GM12865 (cell line): ENCODE measurements at places on chromosomes 1 and 21.

DNA sequence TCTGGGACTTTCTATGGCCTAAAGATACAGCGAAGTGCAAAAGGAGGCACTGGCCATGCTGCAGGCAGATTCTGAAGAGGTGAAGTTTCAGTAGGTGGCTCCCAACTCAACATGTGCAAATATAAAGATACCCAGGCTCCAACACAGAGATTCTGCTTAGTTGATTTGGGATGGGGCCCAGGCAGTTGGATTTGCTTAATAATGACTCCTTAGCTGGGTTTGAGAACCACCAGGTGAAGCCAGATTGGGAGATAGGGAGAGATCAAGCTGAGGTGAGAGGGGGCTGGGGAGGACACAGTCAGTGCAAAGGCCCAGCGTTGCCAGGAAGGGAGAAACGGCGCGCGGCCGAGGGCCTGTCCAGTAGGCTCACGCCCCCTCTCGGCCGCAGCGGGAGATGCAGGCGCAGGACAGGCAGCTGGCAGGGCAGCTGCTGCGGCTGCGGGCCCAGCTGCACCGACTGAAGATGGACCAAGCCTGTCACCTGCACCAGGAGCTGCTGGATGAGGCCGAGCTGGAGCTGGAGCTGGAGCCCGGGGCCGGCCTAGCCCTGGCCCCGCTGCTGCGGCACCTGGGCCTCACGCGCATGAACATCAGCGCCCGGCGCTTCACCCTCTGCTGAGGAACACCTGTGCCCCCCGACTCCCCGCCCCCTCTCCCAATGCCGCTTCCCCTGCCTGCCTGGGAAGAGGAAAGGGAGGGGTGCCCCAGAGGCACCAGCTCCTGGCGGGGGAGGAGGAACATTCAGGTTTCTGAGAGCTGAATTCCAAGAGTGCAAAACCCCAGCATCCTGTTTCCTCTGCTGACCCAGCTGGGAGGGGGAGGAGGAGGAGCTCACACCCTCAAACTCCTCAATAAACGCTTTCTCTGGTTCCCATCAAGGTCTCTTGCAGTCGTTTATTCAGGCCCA, 1.2 kb downstream of the FAM167B start:
- peak; percentile 91 for DNase-seq

DNA sequence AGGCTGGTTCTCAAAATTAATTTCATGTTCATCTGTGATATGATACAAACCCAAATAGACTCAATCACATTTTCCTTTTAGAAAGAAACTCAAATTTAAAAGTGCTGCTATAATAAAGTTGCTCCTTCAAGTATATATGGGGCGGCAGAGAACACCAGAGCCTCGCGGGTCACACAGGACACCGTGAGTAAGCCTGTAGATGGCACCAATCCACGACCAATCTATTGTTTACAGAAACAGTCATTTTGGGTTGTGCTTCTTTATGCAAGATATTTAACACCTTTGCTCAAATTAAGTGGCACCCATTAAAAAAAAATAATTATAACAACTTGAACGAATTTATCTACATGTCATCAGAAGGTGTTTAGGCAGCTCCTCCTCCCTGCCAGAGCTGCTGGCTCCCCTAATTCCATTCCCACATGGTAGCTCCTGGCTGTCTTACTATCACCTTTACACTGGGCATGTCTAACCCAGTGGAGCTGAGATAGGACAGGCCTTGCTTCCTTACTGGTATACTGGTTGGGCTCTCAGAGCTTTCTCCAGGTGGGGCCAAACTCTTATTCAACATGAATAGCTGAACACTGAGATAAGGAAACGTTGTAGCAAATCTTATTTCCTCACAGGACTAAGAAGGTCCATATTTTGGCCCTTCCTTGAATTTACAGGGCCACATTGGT, 287.0 kb downstream of the SDCCAG8 start:
- DNase-seq = peak; percentile 4

DNA sequence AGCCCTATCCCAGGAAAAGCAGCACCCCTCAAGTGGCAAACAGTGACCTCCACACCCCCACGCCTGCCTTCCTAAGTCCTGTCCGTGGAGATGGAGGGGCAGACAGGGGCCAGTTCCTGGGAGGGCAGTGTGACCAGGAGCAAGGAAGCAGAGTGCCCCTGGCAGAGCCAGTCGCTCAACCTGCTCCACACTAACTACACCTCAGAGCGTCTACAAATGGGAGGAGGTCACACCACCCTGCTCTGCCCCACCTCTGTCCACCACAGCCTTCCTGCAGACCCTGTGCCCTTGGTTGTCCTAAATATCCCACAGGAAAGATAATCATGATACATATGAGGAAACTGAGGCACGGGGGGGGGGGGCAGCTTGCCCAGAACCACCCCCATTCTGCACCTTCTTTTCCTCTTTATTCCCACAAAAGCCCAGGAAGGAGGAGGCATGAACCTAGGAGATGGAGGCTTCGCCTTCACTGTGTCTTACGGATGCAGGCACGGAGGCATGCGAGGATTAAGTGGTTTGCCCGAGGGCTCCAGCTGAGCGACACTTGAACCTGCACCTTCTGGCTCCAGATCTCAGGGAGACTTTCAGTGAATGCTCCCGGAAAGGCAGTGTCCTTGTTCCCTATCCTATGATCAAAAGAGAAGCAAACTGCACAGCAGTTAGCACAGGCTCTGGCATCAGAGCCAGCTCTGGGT, 42.7 kb upstream of the SELENON start:
- DNase-seq = no peak

- no peak for DNase-seq
Measured at GRCh38 chr1:43796111-43796581, 88.8 kb downstream of the ST3GAL3 start.

GRCh38 chr1:226277897-226278296, 31.1 kb downstream of the LIN9 start:
- no peak for DNase-seq
